ENCODE measurements at places on chromosomes 5 and 9.

DNA sequence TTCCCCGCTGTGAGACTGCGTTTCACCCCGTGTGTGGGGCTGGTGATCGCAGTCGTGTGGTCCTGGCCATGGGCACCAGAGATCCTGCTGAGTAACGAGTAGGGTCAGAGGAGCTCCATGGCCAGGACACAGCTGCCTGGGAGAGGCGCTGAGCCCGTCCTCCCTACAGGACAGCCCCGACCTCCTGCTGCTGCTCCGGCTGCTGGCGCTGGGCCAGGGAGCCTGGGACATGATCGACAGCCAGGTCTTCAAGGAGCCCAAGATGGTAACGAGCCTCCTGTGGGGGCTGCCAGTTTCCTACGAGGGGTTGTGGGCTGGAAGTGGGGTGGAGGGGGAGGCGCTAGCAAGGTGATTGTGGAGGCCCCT lies 11.0 kb downstream of the NELFB start:
- no peak for DNase-seq

- DNase-seq, result no peak
Observed at GRCh38 chr5:127838661-127839060, 135.5 kb downstream of the CCDC192 start.

GRCh38 chr9:135281791-135282737 lies 194.6 kb downstream of the OLFM1 start:
- peak; percentile 0 for DNase-seq

DNA sequence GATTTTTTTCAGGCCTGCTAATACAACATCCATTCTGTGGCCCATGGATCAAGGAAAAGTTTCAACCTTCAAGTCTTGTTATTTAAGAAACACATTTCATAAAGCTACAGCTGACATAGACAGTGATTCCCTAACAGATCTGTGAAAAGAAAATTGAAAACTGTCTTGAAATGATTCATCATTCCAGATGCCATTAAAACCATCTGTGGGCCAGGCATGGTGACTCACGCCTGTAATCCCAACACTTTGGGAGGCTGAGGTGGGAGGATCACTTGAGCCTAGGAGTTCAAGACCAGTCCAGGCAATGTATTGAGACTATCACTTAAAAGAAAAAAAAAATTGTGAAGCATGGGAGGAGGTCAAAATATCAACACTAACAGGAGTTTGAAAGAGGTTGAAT lies 6.0 kb downstream of the RAPGEF6 start:
- DNase-seq, result no peak

GRCh38 chr9:133357656-133358055 lies 1.3 kb downstream of the SURF2 start:
- no peak for DNase-seq

- DNase-seq, result no peak
Observed at GRCh38 chr9:93525476-93525875, 50.9 kb upstream of the PHF2 start.

GRCh38 chr5:92687821-92688722 lies 892.9 kb downstream of the NR2F1-AS1 start:
- no peak for DNase-seq

- no peak for DNase-seq
Observed at GRCh38 chr5:87539839-87540238, 127.1 kb upstream of the CCNH start.

DNA sequence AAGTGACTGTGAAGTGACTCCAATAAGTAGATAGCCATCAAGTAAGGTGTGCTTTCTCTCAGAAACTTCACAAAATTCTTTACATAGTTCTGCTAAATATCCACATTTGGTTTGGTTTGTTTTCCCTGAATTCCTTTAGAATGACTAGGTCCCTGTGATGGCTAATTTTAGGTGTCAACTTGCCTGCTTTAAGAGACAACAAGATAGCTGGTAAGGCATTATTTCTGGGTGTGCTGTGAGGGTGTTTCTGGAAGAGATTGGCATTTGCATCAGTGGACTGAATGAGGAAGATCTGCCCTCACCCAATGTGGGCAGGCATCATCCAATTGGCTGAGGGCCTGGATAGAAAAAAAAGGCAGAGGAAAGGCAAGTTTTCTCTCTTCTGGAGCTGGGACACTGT lies 8.3 kb upstream of the PTBP3 start:
- no peak for DNase-seq

DNA sequence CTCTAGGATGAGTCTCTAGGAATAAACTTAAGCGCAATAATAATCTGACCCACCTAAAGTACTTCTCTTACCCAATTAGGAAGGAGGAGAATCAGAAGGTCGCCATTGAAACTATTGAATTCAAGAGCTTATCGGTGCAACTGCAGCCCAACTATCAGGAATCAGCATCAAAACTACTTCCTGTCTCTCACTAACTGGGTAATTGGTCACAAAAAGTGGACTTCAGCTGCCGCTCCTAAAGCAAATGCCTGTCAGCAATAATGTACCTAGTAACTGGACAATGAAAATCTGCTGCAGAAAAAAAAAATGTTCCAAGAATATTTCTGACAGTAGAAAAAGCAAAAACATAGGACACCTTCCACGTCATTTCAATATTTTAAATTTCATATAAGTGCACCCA lies 3.3 kb downstream of the OR1L8 start:
- DNase-seq, result no peak

- no peak for DNase-seq
Observed at GRCh38 chr9:106283769-106284168, 579.2 kb upstream of the ZNF462 start.

DNA sequence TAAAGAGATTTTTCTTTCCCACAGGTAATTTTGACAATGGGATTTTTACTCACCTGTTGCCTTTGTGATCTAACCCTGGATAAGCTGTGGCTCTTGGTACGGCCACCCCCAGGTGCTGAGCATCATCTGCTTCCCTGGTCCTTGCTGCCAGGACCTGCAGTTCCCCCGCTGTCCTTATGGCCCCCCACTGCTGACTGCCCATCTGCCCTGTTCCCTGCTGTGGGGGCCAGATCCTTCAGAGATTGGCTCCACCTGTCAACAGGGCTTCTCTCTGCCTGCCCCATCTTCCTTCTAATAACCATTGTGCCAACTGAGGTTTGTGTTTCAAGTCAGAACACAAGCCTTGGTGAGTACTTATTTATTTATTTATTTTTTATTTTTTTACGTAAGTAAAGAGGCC lies 183.3 kb downstream of the MAPKAP1 start:
- DNase-seq, result no peak

Data from CD4-positive, alpha-beta T cell treated with Interferon alpha-2 for 1 hour (primary cell).